Tibial nerve (tissue), 4 donors: ENCODE measurements at places on chromosomes 6 and 20. TPM values are rescaled to one million over a fixed set of nuclear protein-coding genes. Genes with fewer than 3 reads are reported as not detected.

DNA sequence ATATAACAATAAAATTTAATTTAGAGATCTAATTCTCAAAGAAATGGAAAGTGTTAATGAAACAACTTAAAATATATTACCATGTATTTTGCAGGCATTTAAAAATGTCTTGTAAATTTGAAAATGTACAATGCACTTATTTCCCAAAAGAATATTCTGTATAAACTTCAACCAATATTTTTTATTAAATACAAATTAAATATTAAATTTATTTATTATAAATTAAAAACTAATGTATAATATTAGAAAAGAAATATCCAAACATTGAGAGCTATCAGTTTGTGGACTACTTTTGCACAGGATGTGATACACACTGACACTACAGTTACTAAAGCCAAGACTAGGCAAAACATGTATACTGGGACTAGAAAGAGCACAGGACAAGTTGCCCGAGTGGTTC is 707.0 kb upstream of the NRSN1 start:
- DNase-seq = no peak

DNA sequence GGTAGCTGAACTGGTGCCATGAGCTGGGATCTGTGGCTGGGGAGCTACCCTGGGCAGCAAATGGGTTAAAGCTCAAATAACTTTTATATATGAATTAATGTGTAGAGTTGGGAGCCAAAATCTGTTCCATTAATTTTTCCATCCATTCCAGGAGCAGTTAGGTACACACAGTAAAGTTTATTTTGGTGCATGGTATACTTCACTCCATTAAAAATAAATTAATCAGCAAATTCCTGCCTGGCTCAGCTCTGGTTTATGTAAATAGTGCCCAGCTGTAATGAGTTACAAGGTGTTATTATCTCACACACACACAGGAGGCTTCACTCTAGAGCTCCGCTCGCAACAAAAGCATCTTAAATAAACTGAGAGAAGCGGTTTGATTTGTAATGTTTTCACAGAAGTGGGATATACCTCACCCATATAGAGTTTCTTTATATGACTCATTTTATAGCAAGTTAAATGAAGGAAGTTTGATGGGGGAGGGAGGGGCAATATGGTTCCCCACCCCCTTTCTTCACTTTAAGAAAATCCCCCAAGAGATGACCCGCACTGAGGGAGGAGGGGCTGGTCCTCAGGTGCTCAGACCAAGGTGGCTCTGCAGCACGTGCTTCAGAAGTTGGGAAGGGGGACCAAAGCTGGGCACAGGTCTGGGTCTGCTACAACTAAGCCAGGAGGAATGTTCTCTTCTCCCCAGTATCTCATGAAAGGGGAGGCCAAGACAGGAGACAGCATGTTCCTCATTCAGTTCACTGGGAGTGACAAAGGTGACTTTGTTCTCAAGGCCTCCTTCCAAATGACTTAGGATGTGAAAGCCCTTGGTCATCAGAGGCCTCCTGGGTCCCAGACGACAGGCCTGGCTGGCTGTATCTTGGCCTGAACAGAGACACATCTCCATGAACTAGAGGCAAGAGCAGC is 10.5 kb upstream of the FAM83C start:
- DNase-seq = no peak

GRCh38 chr20:21360705-21361104 is 36.6 kb downstream of the NKX2-4 start:
- no peak for DNase-seq

GRCh38 chr6:124496334-124496733 is 465.9 kb upstream of the RNF217 start:
- DNase-seq = no peak

- no peak for DNase-seq
These were observed 34.6 kb upstream of the CITED2 start for GRCh38 chr6:139409026-139409425.

DNA sequence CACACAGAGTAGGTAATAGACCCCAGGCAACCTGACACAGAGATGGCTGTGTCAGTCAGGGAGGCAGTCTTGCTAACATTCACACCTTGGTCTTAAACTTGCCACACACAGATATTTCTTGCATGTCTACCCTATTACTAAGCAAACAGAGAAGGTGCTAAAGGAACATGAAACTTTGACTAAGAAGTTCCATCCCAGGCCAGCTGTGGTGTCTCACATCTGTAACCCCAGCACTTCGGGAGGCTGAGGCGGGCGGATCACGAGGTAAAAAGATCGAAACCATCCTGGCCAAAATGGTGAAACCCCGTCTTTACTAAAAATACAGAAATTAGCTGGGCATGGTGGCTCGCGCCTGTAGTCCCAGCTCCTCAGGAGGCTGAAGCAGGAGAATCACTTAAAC is 222.4 kb upstream of the JARID2 start:
- DNase-seq = no peak

- DNase-seq = no peak
These were observed 24.1 kb downstream of the AFDN start for GRCh38 chr6:167850782-167851181.

The CGA gene
- total RNA-seq = not detected

DNA sequence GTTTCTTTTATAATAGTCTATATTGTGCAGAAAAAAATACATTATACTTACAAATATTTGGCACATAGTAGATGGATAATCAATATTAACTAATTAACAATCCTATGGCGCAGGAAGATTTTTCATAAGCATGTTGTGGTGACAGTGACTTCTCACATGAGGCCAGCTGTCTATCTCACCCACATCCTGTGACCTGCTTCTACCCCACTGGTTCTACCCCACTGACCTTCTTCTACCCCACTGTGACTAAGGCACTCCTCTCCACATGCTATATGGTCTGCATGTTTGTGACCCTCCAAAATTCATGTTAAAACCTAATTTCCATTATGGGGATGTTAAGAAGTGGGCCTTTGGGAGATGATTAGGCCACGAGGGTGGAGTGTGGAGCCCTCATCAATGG is 394.8 kb upstream of the AGPAT4 start:
- DNase-seq = no peak

DNA sequence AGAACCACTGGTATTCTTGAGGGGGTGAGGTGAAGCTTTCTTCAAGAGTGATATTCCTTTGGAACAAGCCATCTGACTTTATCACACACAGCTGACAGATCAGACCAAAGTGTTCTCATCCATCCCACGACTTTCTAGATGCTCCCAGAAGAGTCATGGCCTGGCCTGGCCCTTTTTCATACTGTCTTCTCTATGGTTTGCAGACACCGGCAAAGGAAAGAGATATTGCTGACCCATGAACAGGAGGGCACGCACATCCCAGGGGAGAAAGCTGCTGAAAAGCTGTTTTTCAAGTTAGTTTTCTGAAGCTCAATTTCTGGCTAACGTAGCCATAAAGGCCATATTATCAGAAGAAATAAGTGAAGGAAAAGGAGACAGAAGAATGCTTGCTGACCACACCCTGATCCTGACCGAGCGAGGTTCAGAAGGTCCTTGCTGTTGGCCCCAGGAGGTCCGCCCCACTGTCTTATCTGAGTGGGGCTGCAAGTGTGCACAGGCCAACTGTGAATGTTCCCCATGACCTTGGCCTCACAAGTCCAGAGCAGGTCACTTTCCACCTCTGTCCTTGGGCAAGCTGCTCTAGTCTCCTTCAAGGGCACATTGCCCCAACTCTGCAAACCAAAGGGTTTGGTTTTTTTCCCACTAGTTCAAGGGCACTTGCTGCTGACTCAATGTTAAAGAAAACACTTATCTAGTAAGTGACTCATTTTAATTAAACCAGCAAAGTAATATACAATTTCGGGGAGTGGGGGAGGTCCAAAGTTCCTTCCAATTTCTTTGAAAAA is 2.0 kb downstream of the ACSS1 start:
- no peak for DNase-seq

The MDFI gene
- 31.8 TPM for total RNA-seq

DNA sequence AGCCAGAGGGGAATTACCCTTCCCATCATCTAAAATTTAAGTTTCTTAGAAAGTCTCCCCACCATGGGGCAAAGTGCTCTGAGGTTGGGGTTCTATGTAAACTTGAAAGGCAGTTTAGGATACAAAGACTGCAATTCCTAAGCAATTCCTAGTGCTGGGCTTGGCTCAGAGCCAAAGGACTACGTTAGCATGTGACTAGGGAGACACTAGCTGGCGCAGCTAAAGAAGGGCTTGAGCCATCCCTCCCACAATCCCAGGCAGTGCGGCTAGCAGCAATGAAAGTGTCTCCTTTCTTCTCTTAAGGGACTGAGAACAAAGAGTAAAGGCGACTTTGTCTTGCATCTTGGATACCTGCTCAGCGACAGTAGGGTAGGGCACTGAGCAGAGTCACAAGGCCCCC is 306.6 kb upstream of the FKBP1C start:
- no peak for DNase-seq

GRCh38 chr6:15658181-15658744 is 4.6 kb downstream of the DTNBP1 start:
- DNase-seq = no peak

DNA sequence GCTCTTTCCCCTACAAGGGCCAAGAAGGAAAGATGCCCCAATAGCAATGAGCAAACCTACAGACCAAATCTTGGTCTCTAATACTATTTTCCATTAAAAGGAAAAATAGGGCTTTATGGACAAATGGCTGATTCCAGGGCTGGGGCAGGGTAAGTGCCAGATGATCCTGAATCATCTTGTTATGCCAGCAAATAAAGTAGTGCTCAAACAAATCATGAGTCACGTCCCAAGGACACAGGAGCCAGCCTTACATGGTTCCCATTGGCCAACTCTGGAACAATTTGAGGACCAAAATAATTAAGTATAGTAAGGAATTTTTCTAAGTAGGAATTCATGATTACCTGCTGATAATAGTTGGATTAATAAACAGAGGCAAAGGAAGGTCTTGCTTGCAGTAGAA is 53.2 kb upstream of the NKX2-4 start:
- no peak for DNase-seq

- DNase-seq = no peak
These were observed 122.8 kb upstream of the CLDN20 start for GRCh38 chr6:155141002-155141401.

GRCh38 chr6:165487347-165487746 is 175.7 kb downstream of the PDE10A start:
- DNase-seq = no peak

DNA sequence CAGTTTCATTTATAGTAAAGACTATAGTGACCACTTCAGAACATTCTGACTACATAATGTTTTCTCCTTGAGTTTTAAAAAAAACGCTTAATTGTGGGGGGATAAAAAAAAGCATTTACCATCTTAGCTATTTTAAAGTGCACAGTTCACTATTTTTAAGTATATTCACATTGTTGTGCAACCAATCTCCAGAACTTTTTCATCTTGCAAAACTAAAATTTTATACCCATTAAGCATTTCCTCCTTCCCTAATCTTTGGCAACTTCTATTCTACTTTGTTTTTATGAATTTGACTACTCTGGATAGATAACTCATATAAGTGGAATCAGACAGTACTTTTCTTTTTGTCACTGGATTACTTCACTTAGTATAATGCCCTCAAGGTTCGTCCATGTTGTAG is 62.3 kb downstream of the FKBP5 start:
- no peak for DNase-seq

DNA sequence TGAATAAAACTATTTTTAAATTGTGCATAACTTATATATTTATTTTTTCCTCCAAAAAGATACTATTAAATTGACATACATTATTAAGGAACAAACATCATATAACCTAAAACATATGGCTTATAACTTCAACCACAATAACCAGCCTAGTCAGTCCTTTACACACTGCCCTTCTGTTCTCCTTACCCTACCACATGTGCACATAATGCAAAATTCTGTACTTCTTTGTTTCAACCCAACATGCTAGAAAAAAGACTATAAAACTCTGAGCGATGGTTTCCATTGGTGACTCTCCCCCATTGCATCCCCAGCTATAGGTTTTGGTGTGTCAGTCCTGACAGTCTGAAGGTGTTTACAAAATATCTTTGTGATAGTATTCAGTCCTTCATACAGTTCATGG is 14.8 kb upstream of the TTK start:
- no peak for DNase-seq

DNA sequence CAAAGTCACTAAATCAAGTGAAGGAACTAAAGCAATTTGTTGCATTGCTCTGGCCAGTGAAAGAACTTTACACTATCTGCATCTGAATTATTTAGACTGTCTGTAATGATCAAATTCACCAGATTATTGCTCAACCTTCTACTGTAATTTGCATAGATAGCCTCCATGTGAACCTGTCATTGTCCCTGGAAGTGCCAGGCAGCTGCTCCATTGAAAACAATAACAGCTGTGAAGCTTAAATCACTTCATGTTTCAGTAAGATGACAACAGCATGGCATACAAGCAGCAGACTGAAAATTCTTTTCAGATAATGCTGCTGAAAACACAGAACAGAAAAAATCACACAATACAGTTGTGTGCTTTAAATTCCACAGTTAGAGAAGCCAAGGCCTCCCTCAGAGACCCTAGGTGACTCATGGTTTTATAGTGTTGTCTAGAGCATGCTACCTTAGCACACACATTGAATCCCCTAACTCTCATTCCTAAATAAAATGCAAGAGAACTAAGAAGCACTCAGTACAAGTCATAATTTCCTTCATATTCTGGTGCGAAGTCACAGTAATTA is 248.9 kb downstream of the TPBG start:
- DNase-seq = no peak

GRCh38 chr20:5719861-5720403 is 30.3 kb upstream of the SHLD1 start:
- no peak for DNase-seq

The CRYBG1 gene
- 5.9 TPM for total RNA-seq

GRCh38 chr6:134372603-134373281 is 54.8 kb upstream of the SGK1 start:
- DNase-seq = peak; percentile 71

The CYP39A1 gene
- 3.6 TPM for total RNA-seq

- no peak for DNase-seq
These were observed 51.9 kb downstream of the VGLL2 start for GRCh38 chr6:117317261-117317660.

DNA sequence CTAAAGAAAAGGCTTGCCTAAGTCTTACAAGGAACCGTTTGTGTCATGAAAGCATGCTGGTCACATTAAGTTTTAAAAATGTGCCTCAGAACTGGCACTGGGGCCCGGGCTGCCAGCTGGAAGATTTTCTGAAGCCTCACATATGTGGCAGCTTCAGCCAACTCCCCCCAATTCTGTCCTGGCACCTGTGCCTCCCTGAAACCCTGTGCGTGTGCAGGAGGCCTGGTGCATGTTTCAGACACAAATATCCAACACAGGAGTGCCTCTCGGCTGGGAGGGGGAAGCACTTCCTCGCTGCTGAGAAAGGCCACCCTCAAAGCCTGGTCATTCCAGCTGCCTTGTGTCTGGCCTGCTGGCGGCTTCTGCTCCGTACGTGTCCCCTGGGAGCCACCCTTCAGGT is 188.5 kb upstream of the SNX9 start:
- DNase-seq = no peak

The KIAA1755 gene
- 12.0 TPM for total RNA-seq
